ENCODE measurements at places on chromosomes 2 and 18.

GRCh38 chr2:134260713-134261112 is 6.8 kb downstream of the MGAT5 start:
- DNase-seq: no peak

- DNase-seq: peak; percentile 29
Observed at GRCh38 chr18:623761-624620, 27.2 kb downstream of the CLUL1 start.

GRCh38 chr2:203071148-203071547 is 56.5 kb downstream of the NBEAL1 start:
- no peak for DNase-seq

GRCh38 chr2:237213315-237214022 is 127.8 kb downstream of the COPS8 start:
- DNase-seq: no peak

DNA sequence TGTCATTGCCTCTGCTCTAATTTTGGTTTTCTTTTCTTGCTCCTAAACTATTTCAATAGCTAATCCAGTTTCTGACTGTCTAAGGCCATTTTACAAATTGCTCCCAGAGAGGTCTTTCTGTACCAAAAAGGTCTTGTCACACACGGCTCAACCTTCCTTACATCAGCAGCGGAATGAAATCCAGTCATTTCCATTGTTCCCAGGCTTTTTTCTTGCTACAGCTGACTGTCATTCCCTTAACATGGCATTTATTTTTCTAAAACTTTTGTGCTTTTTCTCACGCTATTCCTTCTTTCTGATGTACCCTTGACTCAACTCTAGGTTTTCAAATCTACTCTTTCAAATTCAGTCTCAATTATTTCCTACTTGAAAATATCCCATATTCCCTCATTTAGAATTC is 24.3 kb downstream of the FAM171B start:
- DNase-seq: no peak

- DNase-seq: no peak
Observed at GRCh38 chr2:28298406-28298805, 94.3 kb upstream of the FOSL2 start.

DNA sequence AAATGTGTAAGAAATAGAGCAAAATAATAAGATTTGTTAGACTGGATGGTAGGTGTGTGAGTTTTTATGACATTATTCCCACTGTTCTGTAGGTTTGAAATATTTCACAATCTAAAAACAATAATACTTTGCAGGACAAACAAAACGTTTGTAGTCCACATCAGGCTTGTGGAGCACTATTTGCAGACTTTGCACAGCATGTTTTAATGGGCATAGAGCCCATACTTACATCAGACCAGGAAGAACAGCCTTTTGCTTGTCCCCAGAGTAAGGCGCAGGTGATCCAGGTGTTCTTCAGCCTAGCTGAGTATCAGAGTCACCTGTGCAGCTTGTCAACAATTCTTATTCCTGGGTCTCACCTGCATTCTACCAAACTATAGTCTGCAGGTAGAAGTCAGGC is 9.1 kb upstream of the STK39 start:
- no peak for DNase-seq

DNA sequence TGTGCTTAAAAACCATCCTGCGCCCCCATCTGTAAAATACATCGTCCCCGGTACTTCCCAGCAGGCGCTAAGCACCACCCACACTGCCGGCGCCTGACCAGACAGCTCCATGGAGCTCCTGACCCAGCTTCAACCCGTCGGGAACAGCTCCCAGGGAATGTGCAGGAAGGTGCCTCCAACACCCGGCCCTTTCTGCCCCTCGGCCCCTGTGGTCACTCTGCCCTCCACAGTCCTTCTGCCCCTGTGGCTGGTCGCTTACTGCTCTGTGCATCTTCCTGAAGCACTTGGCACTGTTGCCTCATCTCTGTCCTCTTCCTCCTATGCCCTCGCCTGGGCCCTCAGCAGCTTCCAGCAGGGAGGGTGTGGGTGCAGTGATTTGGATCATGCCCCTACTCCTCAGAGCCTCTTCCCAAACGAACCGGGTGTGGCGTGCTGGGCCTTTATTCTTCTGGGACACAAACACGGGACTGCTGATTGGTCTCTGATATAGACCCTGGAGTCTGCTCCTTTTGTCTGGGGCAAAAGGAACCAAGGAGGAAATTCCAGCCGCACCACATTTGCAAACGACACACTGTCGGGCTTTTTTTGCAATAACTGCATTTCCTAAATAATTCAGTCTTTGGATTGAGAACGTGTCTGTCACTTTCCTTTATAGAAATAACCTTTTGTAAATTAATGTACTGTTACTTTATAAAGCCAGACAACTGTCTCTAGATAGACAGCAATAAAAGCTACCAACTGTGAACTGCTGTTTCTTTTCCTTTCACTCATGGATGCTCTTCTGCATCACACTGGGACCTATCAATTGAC is 65.9 kb downstream of the ADI1 start:
- no peak for DNase-seq

GRCh38 chr2:64950226-64951160 is 38.7 kb upstream of the SLC1A4 start:
- no peak for DNase-seq

DNA sequence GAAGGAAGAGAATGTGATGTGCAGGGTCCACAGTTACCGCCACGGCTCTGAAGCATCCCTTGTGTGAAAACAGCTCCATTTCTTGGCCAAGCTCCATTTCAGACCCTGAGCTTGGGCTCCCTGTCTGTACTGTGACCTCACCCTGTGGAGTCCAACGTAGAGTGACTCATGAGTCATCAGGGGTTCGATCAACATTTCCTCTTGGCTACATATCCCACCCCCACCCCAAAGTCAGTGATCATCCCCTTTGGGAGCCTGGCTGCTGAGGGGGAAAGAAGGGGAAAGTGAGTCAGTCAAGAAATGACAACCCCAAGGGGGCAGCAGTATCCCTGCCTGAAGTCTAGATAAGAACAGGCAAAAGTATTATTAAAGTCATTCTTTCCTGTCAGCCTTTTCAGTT is 62.2 kb downstream of the PAPOLG start:
- no peak for DNase-seq

GRCh38 chr2:182359990-182360662 is 66.7 kb downstream of the PDE1A start:
- DNase-seq: peak; percentile 66

DNA sequence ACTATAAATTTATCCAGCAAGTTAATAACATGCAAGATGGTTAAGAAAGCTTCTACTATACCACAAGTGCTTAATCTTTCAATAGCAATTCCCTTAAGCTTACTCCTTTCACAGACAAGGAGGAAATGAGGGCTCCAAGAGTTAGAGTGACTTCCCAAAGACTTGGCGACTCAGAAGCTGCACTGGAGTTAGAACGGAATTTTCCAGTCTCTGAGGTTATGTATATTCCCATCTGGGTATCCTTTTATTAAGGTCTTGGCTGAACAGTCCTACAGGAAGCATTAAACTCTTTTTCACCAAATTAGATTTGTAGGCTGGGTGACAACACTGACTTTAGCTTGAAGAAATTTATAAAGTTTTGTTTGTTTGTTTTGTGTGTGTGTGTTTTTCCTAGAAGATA is 256.9 kb upstream of the DPP10 start:
- DNase-seq: no peak

DNA sequence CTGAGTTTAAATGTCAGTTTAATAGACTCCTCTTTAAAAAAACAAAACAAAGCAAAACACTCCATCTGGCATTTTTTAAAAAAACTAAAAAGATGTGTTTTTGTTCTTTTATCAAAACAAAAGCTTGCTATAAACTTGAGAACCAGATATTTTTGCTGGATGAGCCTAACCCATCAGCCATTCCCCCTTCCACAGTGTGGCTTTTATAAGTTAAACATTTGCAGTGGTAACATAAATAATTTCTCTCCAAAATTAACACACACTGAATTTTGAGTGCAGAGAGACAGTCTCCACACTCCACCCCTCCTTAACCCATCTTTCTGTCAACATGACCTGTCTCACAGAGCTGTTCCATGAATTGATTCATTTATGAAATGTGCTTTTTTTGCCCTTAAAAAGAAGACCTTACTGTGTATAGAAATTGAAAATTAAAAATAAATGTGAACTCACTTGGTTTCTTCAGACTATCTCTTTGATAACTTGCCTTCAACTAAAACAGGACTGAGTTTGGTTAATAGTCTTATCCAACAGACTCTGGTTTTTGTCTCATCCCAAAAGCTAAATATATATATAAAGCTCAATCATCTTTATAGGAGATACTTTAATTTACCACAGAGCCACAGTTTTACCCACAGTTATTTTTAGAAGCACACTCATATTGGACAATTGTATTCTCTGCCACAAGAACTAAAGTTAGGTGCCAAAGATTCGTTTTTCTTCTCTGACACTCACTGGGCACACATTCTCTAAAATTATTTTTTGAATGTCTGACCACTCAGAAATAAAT is 64.8 kb upstream of the STK39 start:
- no peak for DNase-seq

DNA sequence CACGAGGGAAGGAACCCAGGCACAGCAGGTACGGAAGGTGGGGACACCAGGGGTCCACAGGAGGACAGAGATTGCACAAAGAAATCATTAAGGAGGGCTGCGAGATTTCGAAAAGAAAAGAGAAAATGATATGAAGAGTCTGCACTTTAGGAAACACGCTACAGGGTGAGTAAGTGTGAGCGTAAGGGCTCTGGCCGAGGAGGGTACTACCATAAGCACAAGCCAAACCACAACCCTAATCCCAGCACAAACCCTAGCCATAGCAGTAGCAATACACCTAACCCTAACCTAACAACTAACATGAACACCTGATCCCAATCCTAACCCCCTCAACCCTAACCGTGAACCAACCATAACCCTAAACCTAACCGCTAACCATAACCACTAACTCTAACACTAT is 104.0 kb downstream of the ZNF516 start:
- DNase-seq: no peak

- DNase-seq: no peak
Observed at GRCh38 chr2:10835052-10835970, 22.7 kb upstream of the PDIA6 start.

- DNase-seq: no peak
Observed at GRCh38 chr2:96088340-96089335, 27.7 kb downstream of the ADRA2B start.

DNA sequence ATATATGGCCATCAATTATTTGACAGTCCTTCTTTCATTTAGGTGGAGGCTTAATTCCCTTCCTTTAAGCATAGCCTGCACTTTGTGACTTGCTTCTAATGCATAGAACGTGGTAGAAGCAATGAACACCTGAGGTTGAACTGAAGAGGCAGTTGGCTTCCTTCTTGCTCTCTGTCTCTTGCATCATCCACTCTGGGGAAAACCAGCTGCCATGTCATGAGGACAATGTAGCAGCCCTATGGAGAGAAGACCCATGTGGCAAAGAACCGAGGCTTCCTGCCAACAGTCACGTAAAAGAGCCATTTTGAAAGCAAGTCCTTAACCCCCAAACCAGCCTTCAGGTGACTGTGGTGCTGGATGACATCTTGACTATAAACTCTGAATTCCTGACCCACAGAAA is 46.8 kb downstream of the ATOH8 start:
- DNase-seq: no peak

DNA sequence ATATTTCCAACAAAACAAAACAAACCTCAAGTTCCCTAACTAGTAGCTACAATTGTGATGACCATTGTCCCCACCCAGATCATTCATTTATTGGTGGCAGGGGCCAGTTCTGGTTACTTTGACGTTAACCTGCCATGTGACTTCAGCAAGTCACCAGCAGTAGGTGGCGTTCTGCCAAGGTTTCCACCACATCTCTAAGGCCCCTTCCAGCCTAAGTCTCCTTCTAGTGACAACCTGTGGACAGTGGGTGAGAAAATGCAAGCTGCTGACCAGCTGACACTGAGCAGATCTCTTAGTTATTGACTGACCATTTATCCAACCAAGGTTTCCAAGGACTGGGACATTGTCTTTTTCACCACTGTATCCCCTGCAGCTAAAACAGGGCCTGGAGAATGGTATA is 98.4 kb downstream of the GPR39 start:
- DNase-seq: no peak

- DNase-seq: no peak
Observed at GRCh38 chr2:218022851-218023530, 20.2 kb upstream of the TNS1 start.

DNA sequence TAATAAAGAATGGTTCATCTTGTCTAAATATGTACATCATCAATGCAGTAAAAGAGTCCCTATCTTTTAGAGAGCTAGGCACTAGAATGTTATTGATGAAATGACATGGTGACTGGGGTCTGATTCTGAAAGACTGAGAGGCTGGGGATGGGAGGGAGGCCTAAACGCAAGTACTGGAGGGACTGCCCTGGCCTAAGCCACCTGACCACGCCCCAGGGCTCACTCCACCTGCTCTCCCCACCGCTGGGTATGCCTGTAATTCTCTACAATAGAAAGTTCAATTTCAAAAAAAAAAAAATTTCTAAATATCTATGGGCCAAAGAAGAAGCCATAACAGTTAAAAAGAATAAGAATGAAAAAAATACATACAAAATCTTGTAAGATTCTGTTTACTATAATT is 194.0 kb downstream of the HDAC4 start:
- no peak for DNase-seq

DNA sequence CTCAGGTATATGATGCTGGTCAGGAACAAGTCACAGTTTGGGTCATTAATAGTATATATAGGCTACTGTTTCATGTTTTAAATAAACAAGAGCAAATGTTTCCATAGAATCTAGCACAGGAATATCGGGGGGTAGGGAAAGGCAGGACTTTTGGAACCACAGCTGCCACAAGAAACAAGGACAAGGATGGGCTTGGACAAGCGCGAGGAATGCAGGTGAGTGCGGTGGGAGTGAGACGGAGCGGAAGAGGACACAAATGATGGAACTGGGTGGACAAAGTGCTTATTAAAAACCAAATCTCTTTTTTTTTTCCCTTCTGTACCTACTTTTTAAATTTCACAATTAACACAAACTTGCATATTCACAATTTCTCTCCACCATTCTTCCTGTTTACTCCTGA is 49.1 kb downstream of the SNORC start:
- no peak for DNase-seq

GRCh38 chr2:88658326-88658725 is 31.1 kb upstream of the EIF2AK3 start:
- no peak for DNase-seq

DNA sequence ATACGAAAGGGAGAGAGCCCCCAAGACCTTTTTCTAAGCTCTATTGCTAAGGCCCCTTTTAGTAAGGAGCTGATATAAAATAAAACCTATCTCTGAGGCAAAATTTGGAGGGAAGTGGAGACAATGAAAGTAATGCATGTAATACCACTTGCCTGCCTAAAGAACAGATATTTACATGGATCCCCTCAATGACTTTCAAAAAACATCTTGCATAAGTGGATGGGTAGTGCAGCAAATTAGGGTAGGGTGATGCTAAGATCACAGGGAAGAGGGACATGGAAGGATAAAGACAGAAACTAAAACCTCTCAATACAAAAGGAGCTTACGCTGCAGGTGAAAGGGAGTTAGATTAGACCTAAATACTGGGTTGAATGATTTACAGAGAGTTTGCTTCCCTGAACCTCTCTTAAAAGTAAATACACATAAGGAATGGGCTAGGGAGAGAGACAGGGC is 1.1 kb downstream of the ZNF513 start:
- DNase-seq: no peak

- DNase-seq: no peak
Observed at GRCh38 chr2:106885329-106885728, 638 bp downstream of the ST6GAL2 start.

- DNase-seq: no peak
Observed at GRCh38 chr2:128361376-128362131, 42.9 kb upstream of the HS6ST1 start.

All from kidney glomerular epithelial cell (primary cell).